ENCODE measurements at places on chromosomes 5 and 9. TPM values are rescaled to one million over a fixed set of nuclear protein-coding genes. Genes with fewer than 3 reads are reported as not detected.

DNA sequence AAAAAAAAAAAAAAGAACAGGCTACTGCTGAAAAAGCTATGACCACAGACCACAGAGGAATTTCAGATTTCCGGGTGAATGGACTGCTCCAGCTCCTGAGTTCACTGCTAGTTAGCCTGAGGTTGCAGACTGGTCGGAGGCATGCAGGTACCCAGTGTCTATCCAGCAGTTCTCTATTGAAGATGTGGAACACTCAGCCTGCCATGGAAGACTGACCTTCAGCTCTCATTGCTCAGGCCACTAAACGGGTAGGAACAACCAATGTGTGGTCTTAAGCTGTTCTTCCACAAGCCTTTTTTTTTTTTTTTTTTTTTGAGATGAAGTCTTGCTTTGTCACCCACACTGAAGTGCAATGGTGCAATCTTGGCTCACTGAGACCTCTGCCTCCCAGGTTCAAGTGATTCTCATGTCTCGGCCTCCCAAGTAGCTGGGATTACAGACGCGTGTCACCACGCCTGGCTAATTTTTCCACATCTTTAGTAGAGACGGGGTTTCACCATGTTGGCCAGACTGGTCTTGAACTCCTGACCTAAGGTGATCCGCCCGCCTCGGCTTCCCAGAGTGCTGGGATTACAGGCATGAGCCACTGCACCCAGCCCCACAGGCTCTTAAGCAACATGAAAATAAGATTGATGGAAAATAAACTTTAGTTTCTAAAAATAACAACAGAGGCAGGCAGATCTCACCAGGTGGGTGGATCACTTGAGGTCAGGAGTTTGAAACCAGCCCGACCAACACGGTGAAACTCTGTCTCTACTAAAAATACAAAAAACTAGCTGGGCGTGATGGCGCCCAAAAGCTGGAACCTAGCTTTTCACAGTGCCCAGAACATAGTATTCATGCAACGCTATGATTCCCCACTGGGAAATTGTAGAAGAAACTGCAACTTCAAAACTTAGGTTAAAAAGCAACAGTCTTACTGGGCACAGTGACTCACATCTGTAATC lies 20.0 kb upstream of the NPM1 start:
- no peak for DNase-seq

- no peak for DNase-seq
Measured at GRCh38 chr5:166898166-166898565, 1393.3 kb upstream of the WWC1 start.

DNA sequence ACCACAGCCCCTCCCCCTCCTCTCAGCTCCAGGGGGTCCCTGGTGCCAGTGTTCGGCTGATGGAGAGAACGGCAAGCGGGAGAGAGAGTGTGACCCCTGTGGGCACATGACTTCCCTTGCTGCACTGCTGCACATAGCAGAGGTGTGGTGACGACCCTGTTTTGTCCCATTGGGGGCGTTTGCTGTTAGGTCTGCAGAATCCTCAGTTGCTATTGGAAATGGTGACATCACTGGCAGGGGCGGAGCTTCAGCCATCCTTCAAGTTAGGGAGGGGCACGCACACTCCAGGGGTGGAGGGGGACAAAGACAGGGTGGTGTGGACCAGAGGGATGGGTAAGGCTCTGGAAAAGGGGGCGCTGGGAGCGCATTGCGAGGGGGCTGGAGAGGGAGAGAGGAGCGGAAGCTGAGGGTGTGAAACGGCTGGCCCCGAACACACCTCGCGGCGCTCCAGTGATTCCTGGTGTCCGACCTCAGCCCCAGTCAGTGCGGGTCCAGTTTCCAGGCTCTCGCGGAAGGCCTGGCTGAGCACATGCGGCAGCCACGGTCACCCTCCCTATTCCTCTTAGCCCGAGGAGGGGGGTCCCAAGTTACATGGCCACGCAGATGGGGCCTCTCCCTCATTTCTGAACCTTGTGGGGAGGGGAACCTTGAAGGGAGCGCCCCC lies 764 bp upstream of the GRIN1 start:
- DNase-seq: no peak

DNA sequence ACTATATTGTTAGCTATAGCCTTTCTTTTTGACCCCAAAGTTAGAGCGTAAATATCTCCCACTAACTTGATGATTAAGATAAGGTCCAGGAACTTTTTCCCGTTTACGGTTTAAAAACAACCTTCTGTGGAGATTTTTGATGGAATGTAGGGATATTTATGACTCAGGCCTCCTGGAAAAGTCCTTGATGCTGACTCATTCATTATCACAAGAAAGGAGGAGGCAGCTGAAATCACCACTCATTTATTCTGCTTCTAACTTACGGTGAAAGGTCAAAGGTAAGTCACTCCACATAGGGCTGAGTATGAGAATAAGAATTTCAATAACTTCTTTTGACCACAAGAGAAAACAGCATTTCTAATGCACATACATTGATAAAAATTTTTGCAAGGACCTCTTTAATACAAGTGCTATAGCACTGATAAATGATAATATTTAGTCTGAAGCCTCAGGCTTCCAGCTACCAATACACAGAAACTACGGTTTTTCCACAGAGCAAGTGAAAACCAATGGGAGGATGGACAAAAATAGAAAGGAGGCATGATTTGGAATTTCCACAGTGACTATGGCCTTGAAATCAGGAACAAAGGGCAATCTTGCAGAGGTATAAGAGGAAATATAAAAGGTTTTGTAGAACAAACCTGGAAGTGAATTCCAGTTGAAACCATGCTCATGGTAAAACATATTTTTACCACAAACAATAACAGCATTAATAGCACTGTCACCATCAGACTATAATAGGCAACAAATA lies 146.5 kb downstream of the PPP2R2B start:
- no peak for DNase-seq

DNA sequence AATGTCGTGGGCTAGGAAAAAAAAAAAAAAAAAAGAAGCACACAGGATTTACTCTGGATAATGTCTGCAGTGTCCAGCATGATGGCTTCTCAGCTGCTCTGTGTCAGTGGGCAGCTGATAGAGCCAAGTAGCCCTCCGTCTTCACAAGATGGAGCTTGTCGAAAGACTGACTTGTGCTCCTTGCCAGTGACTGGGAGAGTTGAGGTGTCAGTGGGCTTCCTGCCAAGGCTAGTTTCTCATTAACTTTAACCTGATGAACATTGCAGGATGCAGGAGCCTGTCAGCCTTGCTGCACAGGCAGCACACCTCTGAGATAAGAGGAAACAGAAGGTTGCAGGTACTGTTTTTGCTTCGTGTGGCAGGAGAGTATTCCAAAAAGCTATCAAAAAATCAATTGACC lies 171.4 kb upstream of the SGCD start:
- no peak for DNase-seq

DNA sequence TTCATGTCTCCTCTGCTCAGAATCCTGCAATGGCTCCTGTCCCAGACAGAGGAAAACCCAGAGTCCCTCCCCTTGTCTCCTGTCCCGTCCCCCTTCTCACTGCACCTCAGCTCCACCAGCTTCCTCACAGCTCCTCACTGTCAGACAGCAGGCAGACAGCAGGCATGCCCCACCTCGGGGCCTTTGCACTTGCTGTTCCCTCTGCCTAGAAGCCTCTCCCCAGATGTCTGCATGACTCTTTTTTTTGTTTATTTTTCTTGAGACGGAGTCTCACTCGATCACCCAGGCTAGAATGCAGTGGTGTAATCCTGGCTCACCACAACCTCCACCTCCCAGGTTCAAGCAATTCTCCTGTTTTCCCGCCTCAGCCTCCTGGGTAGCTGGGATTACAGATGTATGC lies 8.8 kb upstream of the SLC6A7 start:
- DNase-seq: no peak

DNA sequence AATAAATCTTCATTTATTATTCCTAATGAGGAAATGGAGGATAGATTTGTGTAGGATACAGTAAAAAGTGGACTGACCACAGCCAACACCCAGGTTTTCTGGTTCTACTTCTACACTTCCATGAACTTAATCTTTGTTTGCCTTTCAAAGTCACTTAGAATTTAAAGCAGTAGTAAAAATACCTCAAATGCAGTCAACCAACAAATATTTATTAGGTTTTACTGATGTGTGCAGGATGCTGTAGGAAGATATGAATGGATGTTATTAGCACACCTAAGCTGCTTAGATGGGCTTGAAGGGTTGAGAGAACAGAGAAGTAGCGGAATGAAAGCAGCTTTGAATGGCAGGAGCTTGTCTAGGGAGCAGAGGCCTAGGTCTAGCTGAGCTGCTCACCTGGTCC lies 201.1 kb downstream of the PALM2AKAP2 start:
- DNase-seq: no peak

- DNase-seq: no peak
Measured at GRCh38 chr9:113763429-113763828, 112.7 kb upstream of the ZNF618 start.

- DNase-seq: no peak
Measured at GRCh38 chr9:92980085-92980745, 32.9 kb downstream of the FGD3 start.

- DNase-seq: peak; percentile 3
Measured at GRCh38 chr5:176959051-176959450, 47.5 kb downstream of the UIMC1 start.

DNA sequence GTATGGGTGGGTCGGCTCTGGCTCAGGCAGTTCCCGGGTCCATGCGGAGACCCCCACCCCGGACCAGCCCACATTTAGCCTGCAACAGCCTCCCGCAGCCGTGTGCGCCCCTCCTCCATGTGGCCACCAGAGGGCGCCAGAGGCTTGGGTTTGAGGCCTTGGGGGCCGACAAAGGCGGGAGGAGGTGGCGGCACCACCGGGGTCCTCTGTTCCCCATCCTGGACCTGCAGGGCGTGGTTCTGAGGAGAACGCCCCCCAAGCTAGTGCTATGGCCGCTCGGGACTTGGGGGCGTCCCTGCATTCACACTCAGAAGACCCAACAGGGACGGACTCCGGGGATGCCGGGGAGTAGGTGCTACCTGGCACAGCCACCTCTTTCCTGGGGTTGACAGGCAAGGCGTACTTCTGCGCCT lies 16.5 kb downstream of the ASS1 start:
- no peak for DNase-seq

Gene HAVCR1
- polyA plus RNA-seq: 1.1 TPM

Gene SHLD3
- polyA plus RNA-seq: 4.9 TPM

Gene ZNF879
- polyA plus RNA-seq: 5.3 TPM

Gene SPINK1
- 1.9 TPM for polyA plus RNA-seq

Gene NUP188
- polyA plus RNA-seq: 48.9 TPM

Gene CLIC3
- polyA plus RNA-seq: 43.8 TPM

Gene PCDHA8
- 0.12 TPM for polyA plus RNA-seq

Gene CRHBP
- 0.35 TPM for polyA plus RNA-seq

Data from right lung (tissue), 10 donors.